Renal pelvis (tissue), 12 donors: ENCODE measurements at places on chromosomes 12 and 14. TPM values are rescaled to one million over a fixed set of nuclear protein-coding genes. Genes with fewer than 3 reads are reported as not detected.

Gene CLEC9A
- polyA plus RNA-seq, result 0.31 TPM

DNA sequence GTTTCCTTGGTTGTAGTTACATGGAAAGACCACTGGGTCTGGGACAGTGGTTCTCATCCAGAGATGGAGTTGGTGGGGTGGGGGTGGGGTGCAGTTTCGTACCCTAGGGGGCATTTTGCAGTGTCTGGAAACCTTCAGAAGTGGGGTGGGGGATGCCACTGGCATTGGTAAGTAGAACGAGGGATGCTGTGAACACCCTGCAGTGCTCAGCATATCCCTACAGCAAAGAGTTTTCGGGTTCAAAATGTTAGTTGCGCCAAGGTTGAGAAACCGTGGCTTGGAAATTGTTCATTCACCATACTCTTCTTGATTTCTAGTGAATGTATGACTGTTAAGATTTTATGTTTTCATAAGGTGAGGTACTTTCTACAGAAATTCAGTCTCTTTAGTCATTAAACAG lies 28.7 kb downstream of the TRAF3 start:
- DNase-seq, result no peak

GRCh38 chr12:112946236-112947000 lies 8.1 kb downstream of the OAS3 start:
- no peak for DNase-seq

GRCh38 chr12:109900752-109901580 lies 892 bp downstream of the TCHP start:
- no peak for DNase-seq

Gene CACNA1C
- polyA plus RNA-seq, result 10.0 TPM
